ENCODE measurements at places on chromosomes 2 and 18.

- no peak for DNase-seq
Observed at GRCh38 chr2:156321243-156321904, 11.1 kb downstream of the NR4A2 start.

- DNase-seq, result no peak
Observed at GRCh38 chr2:18546567-18546966, 13.9 kb downstream of the RDH14 start.

DNA sequence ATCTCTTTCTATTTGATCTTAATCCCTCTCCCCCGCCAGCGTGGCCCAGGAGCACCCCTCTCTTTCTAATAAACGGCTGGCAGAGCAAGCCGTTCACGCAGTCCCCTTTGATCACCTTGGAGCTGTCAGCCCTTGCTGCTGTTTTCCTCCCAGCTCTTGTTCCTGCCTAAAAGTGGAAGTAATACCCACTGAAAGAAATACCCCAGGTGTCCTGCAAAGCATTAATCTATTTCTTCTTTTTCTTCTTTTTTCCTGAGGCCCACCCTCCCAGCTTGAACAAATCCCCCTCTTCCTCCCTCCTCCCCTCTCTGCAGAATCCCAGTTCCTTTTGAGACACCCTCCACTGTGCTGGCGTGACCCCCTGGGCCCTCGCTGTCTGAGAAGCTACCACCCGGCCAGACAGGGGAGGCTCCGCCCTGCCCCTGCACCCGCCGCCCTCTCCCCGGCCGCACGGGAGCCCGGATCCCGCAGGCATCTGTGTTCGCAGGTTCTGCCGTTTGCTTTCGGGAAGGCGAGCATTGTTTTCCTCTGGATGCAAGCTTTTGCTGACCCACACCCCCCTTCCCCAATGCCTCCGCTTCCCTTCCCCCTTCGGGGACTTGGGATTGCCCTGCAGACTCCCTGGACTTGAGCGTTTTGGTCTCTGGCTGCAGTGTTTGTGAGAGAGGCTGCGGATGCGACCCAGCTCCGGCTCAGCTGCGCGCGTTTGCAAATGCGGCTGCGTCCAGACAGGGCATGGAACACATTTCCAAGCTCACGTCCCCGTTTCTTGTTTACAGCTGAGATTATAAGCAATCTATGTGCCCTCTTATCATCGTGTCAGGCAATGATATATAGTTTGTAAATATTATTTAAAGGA, 631.5 kb downstream of the NYAP2 start:
- no peak for DNase-seq

- no peak for DNase-seq
Observed at GRCh38 chr2:234411793-234412192, 85.1 kb downstream of the ARL4C start.

DNA sequence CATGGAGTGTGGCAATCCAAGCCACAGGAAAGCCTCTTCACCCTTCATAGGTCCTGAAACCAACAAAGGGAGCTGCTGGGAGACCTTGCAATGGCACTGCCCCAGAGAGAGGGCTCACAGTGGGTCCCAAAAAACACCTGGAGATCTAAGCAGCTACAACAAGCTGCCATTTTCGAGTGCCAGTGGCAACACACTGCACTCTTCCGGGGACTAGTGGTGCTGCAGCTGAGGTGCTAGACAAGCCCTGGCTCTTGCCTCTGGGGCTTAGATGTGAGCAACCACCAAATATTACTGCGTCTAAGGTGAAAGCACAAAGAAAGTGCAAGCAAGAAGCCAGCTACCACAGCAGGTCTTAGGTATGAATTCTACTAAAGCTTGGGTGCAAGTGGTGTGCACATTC, 192.9 kb downstream of the NOL4 start:
- DNase-seq, result no peak

DNA sequence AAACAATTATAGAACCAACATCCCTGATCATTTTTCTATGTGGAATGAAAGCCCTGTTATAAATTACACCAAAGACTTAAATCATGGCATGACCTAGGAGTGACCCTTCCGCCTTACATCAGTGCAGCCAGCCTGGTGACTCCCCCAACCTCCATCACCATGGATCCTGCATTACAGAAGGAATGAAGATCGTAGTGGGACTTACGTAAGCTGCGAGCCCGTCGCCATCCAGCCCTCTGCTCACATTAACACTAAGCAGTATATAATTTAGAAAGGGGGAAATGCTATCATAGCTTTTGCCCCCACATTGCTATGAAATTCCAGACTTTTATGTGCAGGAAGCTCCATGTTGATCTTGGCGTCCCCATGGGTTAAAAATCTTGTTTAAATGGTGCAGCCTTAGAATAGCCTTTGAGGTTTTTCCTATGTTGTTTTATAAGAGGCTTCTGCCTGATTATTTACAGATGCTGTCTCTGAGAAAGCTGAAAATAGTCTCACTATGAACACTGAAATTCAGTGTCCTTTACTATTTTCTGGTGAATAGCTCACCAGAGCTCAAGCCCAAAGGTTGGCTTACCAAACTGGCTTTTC, 76.3 kb downstream of the COLEC12 start:
- no peak for DNase-seq

DNA sequence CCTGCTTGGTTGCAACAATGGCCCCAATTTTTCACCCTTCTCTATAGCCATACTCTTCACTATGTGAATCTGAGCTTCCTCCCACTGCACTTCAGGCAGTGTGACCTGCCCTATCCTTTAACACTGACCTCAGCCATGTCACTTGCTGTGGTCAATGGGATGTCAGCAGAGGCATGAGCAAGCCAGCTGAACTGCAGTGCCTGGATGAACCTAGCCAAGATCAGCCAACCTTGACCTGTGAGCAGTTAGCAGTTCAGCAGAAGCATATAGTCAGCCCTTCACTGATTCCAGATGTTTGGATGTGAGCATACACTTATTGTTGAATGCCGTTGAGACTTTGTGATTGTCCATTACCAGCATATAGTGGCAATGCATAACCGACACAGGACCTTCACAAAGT, 63.4 kb upstream of the BOD1L2 start:
- DNase-seq, result no peak

DNA sequence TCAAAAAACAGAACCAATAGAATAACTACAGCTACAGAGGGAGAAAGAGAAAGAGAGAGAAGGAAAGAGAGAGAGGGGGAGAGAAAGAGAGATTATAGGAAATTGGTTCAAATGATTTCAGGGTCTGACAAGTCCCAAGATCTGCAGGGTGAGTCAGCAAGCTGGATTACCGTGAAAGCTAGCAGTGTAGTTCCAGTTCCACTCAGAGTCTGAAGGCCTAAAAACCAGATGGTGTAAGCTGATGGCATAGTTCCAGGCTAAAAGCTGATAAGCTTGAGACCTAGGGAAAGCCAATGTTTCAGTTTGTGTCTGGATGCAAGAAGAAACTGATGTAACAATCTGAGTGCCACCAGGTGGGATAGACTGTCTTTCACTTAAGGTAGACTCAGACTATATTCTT, 397.7 kb downstream of the TRIB2 start:
- DNase-seq, result no peak

GRCh38 chr2:234788381-234788780, 163.4 kb upstream of the SH3BP4 start:
- DNase-seq, result no peak

DNA sequence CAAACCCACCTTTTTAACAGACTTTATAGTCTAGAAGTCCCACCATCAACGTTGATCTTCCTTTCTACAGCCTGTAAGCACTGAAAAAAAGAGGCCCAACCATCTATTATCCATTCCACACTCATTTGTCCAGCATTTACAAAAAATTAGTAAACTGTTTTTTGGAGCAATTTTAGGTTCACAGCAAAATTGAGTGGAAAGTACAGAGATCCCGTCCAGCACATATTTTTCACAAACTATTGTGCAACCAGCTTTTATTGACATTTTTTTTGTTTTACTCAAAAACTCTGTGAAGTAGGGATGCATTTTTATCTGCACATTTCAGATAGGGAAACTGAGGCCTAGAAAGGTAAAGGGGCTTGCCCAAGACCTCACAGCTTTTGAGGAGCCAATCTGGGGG, 68.6 kb downstream of the TNP1 start:
- DNase-seq, result no peak

GRCh38 chr2:64049633-64050220, 30.5 kb upstream of the VPS54 start:
- DNase-seq, result peak; percentile 65

DNA sequence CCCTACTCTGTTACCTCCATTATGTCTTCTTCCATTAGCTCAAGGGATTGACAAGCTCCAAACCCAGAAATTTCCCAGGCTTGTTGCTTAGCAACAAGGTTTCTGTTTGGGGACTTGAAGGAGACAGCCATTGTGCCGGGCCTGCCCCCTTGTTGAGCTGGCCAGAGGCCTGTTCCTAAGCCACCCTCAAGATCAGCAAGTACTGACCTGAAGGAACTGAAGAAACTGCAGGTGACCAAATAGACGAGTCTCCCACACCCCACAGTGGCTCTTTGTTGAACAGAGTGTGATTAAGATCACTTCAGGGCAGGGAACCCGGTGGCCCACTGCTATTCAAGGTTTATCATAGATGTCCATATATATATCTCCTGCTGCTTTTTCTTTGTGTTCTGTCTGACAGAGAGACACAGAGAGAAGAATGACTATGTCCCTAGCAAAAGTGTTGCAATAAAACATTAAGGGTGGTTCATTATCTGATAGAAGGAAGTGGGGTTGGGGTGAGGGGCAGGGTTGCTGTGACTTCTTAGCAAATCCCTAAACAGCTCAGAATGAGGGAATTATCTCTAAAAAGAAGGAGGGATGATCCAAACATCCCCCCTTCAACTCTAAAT, 69.2 kb downstream of the RNF144A start:
- no peak for DNase-seq

DNA sequence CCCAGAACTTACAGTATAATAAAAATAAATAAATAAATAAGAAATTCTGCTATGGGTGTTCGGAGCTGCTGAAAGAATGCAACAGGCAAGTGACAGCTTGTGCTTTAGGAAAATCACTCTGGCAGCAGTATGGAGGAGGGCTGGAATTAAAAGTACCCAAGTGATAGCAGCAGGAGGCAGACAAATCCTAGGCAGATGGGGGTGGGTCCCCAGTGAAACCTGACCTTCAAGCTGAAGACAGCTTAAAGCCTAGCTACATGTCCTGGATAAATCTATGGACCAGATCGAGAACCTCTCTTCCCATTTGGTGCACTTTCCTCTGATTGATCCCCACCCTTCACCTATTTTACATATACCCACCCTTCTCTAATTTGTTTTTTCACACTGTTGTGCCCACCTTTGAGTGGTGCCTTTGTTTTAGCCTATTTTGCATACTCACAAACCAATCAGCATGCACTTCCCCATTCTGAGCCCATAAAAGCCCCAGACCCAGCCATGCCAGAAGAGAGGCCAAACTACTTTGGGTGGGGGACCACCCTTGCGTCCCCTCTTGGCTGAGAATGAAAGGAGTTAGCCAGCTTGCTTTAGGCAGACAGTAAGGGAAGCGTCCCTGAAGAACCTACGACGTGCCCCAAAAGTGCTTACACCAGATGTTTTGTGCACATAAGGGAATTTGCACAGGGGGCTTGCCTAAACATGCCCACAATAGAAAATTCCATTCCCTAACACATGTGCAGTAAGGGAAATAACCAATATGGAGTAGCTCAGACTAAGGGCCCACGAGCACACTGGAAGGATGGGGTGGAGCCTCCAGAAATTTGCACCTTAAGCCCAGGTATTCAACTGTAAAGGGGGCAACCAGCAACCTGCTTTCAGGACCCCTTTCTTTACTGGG, 3.0 kb downstream of the METTL8 start:
- no peak for DNase-seq

- no peak for DNase-seq
Observed at GRCh38 chr2:71156573-71156972, 26.1 kb downstream of the MPHOSPH10 start.

GRCh38 chr18:54750350-54750749, 77.9 kb upstream of the RAB27B start:
- no peak for DNase-seq

DNA sequence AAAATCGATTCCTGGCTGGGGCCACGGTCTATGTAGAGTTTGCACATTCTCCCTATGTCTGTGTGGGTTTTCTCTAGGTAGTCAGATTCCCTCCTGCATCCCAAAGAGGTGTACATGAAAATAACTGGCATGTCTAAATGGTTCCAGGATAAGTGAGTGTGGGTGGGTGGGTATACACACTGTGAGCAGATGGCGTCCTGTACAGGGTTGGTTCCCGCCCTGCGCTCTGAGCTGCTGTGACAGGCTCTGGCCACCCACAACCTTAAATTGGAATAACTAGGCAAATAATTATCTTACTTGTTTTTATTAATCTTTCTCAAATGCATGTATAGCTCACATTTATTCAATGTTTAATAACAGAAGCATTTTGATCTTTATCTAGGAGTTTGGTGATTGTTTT, 16.3 kb downstream of the THOC1 start:
- DNase-seq, result no peak

DNA sequence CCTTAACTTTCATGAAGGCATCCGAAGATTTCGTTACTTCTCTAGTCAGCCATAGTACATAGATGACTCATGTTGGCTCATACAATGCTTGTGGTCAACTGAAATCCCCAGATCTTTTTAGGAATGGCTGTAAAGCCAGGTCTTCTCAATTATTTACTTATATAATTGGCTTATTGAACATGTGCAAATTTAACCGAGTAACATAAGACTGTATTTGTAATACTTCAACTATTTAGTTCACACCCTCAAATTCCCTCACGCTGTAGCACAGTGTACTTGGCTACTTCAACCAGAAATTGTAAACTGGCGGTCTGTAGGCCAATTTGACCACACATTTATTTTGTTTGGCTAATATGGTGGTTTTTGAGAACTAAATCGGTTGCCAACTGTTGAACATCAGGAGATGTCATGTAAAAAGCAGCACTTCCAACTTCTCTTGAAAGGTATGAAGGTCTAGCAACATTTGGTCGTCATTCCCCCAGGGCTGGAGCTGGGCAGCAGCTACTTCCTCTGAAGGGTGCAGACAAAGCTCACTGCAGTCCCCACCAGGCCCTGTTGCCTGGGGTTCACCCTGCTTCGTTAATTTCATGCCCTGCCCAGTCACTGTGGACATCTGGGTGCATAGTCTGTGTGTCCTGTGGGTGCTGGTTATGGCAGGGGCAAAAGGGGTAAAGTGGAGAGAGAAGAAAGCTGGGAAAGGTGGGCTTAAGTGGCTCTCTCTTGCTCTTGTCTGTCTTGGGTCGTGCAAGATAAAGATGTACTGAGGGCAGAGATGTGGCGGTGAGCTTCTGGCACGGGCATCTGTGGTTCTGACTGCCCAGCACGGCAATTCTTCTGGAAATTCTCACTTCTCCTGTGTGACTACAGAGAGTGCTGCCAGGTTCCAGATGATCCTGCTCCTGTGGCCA, 3.2 kb upstream of the SH3RF3 start:
- no peak for DNase-seq

- DNase-seq, result no peak
Observed at GRCh38 chr2:31586230-31586629, 5.5 kb upstream of the SRD5A2 start.

Data from activated CD4-positive, alpha-beta T cell treated with anti-CD3 and anti-CD28 coated beads for 4 hours (primary cell).